ENCODE measurements at places on chromosomes 2 and 18. TPM values are rescaled to one million over a fixed set of nuclear protein-coding genes. Genes with fewer than 3 reads are reported as not detected.

WNT6 gene
- not detected for total RNA-seq

POTEI gene
- 0.17 TPM for total RNA-seq

ACTG2 gene
- not detected for total RNA-seq

CRYBA2 gene
- total RNA-seq: not detected

LOXHD1 gene
- total RNA-seq: 0.26 TPM

ABCB11 gene
- total RNA-seq: not detected

MBP gene
- 6.9 TPM for total RNA-seq

DNAJB2 gene
- total RNA-seq: 20.8 TPM

SMYD5 gene
- total RNA-seq: 9.4 TPM

GTF2A1L gene
- 0.09 TPM for total RNA-seq

ST6GAL2 gene
- total RNA-seq: under 0.01 TPM

RTKN gene
- total RNA-seq: 20.2 TPM

ITGA6 gene
- total RNA-seq: 212 TPM

SERPINB4 gene
- total RNA-seq: not detected

HOXD1 gene
- total RNA-seq: 10.0 TPM

TMEM169 gene
- total RNA-seq: 0.22 TPM

ICOS gene
- total RNA-seq: 0.09 TPM

CGREF1 gene
- total RNA-seq: 1.7 TPM

ZNF804A gene
- under 0.01 TPM for total RNA-seq

SPC25 gene
- 1.4 TPM for total RNA-seq

TTN gene
- total RNA-seq: 3.4 TPM

NDC80 gene
- 3.8 TPM for total RNA-seq

CFAP210 gene
- not detected for total RNA-seq

SMIM21 gene
- not detected for total RNA-seq

DHRS9 gene
- not detected for total RNA-seq

MAP3K19 gene
- not detected for total RNA-seq

AGPS gene
- 53.7 TPM for total RNA-seq

SERPINB3 gene
- not detected for total RNA-seq

SH3YL1 gene
- 19.9 TPM for total RNA-seq

CDK15 gene
- under 0.01 TPM for total RNA-seq

DCDC2C gene
- total RNA-seq: not detected

FSIP2 gene
- under 0.01 TPM for total RNA-seq

TCF4 gene
- 471 TPM for total RNA-seq

MSTN gene
- total RNA-seq: 0.11 TPM

MAIP1 gene
- 19.3 TPM for total RNA-seq

L3MBTL4 gene
- total RNA-seq: 8.8 TPM

CIAO1 gene
- total RNA-seq: 92.6 TPM

SMYD1 gene
- not detected for total RNA-seq

STON1 gene
- total RNA-seq: 2.3 TPM

CYBRD1 gene
- 24.5 TPM for total RNA-seq

CD207 gene
- 0.11 TPM for total RNA-seq

SULT1C4 gene
- total RNA-seq: 287 TPM

CNNM4 gene
- 1.3 TPM for total RNA-seq

FSHR gene
- not detected for total RNA-seq
